ENCODE measurements at places on chromosomes 3 and 15.
A peak's percentile ranks its signal among the peaks of the same experiment; 100 is the strongest.

GRCh38 chr3:127034990-127035652 lies 52.2 kb downstream of the PLXNA1 start:
- DNase-seq = no peak

- no peak for DNase-seq
These were observed at the start of gene RARB for GRCh38 chr3:25427942-25428788. Gene RARB (plus strand): TSS chr3:25428263. CDS start chr3:25428732, 469 bp downstream.

GRCh38 chr3:46666453-46666845 lies 27.0 kb downstream of the ALS2CL start:
- DNase-seq = no peak

- DNase-seq = no peak
These were observed 100.1 kb downstream of the LRTM1 start for GRCh38 chr3:54827776-54828175.

DNA sequence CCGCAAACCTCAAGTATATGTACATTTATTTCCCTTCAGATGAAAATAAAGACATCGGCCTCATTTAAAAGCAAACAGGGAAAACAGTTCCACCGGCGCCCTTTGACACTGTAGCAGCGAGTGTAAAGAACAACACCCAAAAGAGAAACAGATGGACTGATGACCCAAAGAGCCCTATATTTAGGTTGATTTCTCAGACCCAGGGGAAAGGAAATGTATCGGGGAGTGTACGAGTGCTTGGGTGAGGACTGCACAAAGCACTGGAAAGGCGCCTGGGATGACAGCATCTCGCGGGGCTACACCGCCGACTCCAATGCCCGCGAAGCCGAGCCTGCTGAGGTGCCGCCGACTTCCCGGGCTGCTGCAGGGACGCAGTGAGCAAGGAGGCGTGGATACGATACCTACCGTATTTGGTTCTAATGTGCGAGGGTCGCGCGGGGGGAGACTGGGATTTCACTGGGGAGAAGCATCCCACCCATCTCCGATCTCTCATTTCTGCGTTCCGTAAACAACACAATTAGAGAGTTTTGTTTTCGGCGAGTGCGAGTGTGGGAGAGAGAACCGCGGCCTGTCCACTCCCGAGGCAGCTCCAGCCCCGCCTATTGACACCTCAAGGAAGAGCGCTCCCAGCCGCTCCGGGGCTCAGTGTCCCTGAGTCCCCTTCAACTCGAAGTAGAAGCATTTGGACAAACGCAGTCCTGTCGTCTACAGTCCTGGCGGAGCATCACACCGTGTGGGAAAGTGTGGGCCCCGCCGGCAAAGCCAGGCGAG lies 2.0 kb downstream of the MECOM start:
- DNase-seq = no peak

DNA sequence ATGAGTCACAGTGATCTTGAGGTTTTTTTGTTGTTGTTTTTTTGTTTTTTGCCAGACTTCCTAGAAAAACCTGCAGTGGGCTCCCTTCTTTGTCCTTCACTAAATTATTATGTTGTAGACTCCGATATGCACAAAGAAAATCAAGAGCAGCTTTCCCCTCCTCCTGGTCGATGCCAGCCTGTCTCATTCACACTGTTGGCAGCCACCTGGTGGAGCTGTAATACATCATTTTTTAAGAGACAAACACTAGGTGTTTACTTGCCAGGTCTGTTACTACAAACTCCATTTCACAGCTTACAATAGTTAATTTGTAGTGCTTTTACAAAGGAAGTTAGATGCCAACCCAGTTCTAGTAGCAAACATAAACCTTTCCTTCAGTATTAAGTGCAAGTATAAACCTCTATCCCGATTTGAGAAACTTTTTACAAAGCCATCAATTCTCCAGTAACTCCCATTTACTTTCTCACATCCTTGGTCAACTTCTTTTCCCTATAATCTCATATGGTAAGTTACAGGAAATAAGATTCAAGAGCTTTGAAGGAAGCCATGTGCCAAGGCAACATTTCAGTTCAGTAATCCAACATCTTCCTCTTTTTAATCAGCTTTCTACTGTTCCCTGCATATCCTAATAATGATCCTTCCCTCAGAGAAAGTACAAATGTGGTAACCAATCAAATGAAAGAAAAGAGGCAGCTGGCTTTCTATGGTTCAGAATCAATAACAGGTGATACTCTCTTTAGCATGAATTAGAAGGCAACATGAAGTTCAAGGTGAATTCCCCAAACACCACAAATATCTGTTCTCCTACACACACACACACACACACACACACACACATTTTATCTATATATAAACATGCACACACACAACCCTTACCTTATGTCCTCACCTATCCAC lies 14.0 kb downstream of the AAGAB start:
- peak; percentile 55 for DNase-seq

- no peak for DNase-seq
These were observed 25.6 kb upstream of the C3orf62 start for GRCh38 chr3:49302613-49303012.

DNA sequence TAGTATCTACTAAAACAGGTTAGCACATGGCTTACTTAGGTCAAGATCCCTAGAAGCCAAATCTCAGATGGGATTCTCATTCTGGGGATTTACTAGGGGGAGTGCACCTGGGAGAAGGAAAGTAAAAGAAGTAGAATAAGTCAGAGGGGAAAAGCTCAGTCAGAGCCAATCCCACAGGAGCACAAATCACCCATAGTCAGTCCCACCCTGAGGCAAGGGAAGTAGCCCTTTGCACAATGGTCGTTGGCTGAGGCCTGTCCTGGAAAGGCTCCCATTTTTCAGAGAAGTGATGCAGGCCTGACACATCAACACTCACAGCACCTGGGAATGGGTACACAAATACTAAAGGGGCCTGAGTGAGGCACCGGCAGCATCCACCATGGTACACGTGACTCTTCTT lies 39.8 kb downstream of the SST start:
- DNase-seq = no peak

GRCh38 chr3:157059181-157059580 lies 100.8 kb downstream of the CCNL1 start:
- DNase-seq = no peak

DNA sequence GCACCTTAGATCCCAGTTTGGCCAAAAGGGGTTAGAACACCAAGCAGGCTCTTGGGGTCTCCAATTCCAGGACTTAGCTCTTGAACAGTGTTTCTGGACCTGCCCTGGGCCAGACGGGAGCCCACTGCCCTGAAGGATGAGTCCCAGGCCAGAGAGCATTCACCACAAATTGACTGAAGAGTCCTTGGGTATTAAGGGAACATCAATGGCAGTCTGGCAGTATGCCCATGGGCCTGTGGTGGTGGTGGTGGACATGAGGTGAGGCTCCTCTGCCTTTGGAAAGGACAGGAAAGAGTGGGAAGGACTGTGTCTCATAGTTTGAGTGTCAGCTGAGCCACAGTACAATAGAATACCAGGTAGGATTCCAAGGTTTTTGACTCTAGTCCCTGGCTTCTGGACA lies 960.0 kb downstream of the DIPK2A start:
- no peak for DNase-seq

DNA sequence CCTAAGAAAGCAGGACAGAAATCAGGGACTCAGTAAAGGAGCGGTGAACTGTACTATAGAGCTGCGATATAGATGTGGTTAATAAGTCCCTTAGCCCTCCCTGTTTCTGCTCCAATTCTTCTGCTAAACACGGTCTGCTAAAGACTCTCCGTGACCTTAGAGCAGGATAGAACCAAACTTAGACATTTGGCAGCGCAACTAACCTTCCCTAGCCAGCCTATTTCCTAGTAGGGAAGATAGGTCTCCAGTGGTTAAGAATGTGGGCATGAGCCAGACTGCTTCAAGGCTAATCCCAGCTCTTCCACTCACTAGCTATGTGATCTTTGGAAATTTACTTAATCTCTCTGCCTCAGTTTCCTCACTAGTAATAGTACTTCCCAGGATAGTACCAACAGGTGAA lies 193.6 kb upstream of the IL12A start:
- no peak for DNase-seq

DNA sequence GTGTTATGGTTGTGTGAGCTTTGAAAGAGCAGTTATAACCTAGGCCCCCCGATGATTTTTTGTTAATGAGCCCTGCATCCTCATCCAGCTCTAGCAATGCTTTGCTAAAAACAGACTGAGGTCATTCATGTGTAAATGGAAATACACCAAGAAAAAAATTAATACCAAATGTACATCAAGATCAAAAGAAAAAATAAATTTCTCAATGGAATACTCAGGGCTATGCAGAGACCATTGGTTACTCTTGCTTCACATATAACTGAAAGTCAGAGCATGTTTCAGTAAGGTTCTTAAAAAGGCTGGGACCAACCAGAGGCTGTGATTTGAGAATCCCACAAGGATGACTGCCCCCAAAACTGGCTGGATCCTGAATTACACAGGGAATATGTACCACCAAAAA lies 48.0 kb downstream of the ARHGAP31 start:
- DNase-seq = no peak

GRCh38 chr15:81011593-81011992 lies 10.9 kb downstream of the TLNRD1 start:
- DNase-seq = no peak

DNA sequence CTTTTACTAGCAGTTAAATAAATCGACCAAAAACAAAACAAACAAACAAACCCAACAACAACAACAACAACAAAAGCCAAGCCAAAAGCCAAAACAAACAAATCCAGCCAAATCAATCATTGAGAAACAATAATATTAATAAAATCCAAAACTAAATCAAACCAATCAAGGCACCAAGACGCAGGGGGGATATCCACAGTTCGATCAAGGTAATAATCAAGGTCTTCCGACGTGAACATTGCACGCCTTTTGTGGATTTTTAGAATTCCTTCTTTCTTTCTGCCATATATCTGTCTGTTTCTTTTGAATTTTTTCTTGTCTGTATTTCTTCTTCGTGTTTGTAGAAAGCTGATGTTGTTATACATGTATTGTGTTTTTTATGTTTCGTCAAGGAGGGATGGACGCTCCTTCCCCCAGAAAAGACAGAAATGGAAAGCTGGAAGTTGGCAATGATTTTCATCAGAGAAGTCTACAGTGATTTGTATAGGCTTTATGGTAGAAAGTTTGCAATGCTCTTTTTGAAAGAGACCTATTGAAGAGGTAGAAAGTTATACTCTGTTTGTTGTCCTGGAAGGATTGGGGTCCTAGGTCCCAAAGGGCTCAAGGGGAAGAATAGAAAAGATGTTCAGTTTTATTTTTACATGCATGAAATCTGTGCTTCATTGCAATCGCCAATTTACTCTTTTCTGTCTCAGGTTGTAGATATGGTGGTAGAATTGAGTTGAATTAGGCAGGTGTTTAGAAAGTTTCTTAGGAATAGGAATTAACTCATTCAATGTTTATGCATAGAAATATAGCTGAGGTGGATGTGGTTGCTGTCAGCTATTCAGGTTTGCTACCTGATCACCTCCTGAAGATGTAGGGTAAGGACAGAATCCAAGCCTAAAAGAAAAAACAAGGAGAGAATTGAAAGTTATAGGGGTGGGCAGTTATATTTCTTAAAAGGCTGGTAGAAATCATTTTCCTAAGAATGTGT lies 1.2 kb downstream of the ARPP21 start:
- no peak for DNase-seq

DNA sequence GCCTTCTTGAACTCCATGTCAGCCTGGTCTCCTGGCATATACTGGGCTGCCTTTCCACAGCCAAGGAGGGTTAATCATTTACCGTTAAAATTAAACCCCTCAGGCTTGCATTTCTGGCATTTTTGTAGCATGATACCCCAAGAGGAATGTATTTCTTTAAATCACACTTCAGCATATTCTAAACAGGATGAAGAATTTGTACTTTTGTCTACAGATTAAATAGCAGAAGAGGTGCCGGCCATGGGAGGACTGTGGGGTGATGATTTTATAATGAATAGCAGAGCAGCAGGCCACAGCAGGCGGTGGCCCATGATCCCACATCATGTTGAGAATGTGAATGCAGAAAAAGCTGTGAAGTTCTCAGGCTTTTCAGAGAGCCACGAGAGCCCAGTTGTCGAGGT lies 90.2 kb downstream of the ARNT2 start:
- no peak for DNase-seq

DNA sequence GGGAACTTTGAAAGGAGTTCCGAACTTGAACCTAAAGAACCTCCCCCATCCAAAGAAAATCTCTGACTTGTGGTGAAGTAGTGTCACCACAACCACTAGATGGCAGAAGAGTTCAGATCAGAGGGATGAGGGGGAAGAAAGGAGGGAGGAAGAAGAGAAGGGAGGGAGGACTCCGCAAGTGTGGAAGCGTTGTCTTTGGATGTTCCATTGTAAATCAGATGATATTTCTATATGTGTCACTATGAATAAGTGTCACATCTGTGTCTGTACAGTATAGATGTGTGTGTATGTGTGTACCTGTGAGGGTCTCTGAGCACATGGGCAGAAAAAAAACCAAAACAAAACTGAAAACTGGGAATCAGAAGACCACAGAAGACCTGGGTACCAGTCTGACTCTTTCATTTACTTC lies 16.9 kb downstream of the SLC24A1 start:
- DNase-seq = peak; percentile 79

GRCh38 chr3:168988853-168989252 lies 674.7 kb downstream of the MECOM start:
- no peak for DNase-seq

DNA sequence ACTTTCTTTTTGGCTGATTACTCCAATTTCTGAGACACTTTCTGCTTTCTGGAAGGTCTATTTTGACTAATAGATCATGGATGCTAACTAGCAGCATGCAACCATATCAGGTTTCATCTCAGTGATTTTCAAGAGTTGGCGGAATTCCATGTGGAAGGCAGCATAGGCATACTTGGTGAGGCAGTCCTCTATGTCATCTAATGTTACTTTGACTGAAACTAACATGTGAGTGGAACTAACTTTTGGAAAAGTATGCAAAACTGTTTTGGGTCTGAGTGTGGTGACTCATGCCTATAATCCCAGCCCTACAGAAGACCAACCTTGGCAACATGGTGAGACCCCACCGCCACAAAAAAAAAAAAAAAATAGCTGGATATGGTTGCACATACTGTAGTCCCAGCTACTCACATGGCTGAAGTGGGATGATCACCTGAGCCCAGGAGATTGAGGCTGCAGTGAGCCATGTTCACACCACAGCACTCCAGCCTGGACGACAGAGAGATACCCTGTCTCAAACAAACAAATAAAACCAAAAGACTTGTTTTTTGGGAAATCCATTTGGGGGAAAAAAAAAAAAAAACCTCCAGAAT lies 1033.7 kb downstream of the ROBO1 start:
- DNase-seq = no peak

DNA sequence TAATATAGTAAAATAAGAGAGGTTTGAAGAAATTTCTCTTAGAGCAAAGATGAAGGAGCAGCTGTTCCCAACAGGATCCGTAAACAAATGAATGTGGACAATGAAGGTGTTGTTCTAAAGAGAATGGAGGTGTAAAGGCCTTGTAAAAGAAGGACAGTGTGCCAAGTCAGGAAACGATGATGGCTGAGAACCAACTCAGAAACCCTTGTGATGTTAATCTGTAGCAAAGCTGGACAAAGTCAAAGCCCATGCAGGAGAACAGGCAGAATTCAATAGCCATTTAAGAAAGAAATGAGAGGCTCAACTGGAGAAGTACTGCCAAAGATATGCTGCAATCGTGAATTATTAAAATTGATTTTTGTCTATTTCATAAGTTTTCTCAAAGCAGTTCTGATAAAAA lies 192.2 kb downstream of the MBNL1 start:
- no peak for DNase-seq

All from CD4-positive, alpha-beta T cell treated with Interleukin-17A for 1 hour (primary cell).